Ascending aorta (tissue), 2 donors: ENCODE measurements at places on chromosomes 2 and 18.

- no peak for DNase-seq
Observed at GRCh38 chr18:8584798-8585197, 24.4 kb upstream of the RAB12 start.

DNA sequence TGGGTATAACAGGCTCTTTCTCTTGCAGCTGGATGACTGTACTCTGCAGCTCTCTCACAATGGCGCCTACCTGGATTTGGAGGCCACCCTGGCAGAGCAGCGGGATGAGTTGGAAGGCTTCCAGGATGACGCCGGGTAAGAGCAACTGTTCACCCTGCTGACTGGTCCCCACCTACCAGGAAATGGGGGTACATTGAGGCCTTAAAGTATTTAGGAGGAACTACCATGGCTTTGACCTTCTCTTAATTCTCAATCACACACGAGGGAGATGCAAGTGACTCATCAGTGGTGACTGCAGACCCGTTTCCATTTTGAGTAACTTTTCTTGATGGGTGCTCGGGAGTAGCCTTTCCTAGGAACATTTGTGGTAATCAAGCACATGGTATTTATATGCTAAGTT lies 58.0 kb downstream of the FHOD3 start:
- no peak for DNase-seq

DNA sequence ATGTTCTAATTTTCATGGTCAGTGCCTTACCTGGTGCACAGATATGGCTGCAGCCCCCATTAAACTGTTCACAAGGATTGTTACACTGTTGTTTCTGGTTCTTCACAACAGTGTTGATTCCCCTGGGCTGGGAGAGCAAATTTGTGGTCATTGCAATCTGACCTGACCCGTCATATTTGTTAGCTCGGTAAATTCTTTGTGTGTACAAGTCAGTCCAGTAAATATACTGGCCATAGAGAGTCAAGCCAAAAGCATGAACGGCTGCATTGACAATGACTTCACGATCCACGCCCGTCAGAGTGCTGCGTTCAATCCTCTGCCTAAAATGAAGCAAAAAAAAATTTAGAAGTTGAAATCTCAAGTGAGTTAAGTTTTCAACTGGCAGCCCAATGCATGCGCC lies 134.6 kb downstream of the DHRS9 start:
- DNase-seq: no peak

DNA sequence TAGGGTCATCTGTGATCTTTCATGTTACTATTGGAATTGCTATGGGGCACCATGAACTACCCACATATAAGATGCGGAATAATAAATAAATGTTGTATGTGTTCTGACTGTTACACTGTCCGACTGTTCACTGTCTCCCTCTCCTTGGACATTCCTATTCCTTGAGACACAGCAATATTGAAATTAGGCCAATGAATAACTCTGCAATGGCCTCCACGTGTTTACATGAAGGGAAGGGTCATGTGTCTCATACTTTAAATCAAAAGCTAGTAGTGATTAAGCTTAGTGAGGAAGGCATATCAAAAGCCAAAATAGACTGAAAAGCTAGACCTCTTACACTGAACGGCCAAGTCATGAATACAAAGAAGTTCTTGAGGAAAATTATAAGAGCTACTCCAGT lies 751.3 kb downstream of the SOCS6 start:
- DNase-seq: no peak

- DNase-seq: no peak
Observed at GRCh38 chr18:41456831-41457230, 498.2 kb upstream of the PIK3C3 start.

DNA sequence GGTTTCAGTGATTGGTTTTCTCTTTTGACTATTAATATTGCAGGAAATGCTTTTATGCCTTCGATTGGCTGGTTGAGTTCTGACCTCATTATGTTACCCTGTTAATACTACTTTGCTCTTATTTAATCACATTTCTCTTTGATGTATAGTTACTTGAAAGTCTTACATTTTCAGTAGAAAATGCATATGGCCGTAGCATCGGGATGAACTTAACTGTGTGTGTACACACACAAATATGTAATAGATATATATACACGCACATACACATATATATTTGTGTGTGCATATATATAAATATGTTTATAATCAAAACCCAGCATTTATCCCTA lies 1.6 kb downstream of the EPC2 start:
- no peak for DNase-seq

DNA sequence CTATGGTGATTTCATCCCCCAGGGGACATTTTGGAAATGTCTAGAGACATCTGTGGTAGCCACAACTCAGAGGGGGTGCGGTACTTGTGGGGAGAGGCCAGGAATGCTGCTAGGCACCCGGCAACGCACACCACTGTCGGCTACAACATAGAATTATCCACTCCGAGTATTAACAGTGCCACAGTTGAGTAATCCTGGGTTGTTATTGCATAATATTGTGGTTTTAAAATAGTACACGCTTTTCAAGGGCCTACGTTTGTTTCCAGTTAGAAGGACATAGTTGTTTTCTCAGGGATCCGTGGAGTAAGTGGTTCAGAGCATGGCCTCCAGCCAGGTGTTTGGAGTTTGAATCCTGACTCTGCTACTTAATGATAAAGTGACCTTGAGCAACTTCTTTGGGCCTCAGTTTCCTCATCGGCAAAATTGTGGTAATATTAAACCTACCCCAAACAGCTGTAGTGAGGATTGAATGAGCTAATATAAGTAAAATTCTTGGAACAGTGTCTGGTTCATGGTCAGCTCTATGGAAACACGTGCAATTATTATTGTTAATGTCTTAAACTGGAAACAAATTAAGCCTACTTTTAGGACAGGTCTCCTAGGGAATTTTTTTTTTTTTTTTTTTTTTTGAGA lies 24.5 kb downstream of the CYP27A1 start:
- DNase-seq: peak; percentile 95

- no peak for DNase-seq
Observed at GRCh38 chr2:139217641-139218040, 437.5 kb upstream of the NXPH2 start.

DNA sequence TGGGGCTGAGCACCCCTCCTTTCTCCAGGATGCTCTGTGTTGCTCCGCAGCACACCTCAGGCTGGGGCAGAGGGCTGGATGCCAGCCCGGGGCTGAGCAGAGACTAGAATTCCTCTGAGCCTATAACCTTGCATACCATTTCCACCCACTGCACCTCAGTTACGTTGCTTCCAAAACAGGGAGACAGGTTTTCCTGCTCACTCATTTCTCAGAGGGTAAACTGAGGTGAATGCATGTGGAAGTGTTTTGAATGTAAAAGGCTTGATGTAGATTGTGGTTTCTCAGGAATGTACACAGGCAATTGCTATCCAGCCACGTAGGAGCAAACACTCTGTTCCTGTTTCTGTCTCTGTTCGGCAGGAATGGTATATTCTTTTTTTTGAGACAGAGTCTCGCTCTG lies 45.3 kb downstream of the EDAR start:
- no peak for DNase-seq

GRCh38 chr2:78614726-78615125 lies 410.8 kb upstream of the REG3G start:
- DNase-seq: no peak

- no peak for DNase-seq
Observed at GRCh38 chr2:226755631-226756030, 44.0 kb downstream of the IRS1 start.

GRCh38 chr2:193810533-193810932 lies 1615.8 kb upstream of the TMEFF2 start:
- no peak for DNase-seq

- DNase-seq: no peak
Observed at GRCh38 chr18:53817976-53818950, 406.2 kb downstream of the MBD2 start.

GRCh38 chr18:76374330-76375281 lies 120.4 kb downstream of the ZNF516 start:
- no peak for DNase-seq

DNA sequence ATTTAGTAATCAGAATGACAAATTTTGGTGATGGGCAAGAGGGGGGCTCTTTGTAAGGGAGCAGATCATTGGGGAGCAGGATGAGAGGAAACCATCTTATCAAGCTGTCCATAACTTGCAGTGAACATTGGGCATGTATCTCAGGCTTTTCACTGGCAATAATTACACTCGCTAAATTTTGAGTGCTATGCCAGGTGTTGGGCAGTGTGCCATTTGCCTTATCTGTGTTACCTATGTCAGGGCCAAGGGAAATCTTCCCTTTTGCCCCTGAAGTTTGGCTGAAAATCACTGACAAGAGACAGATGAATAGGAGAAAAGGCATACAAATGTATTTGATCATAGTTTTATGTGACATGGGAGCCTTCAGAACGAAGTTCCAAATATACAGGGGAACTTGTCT lies 39.0 kb downstream of the NOSTRIN start:
- no peak for DNase-seq

- DNase-seq: no peak
Observed at GRCh38 chr18:59453468-59453961, 94.5 kb upstream of the LMAN1 start.
